ENCODE measurements at places on chromosomes 7 and 10. TPM values are rescaled to one million over a fixed set of nuclear protein-coding genes. Genes with fewer than 3 reads are reported as not detected.

The CALHM3 gene
- total RNA-seq, result not detected

The MYH16 gene
- not detected for total RNA-seq

The CYP3A4 gene
- total RNA-seq, result not detected

DNA sequence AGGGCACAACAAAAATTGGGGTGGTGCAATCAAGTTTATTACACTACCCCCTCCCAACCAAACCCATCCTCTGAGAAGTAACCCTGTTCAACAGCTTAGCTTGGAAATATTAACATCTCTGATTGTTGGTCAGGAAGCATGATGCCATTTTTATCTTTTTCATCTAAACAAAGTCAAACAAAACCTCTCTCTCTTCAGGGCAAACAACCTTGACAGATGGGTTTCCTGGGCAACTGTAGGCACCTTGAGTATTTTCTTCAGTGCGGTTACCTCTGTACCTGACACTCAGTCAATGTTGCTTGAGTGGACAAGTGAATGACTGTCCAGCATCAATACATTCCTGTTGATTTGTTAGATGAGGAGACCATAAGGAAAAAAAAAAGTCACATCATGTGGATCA, 183.6 kb downstream of the NRP1 start:
- no peak for DNase-seq

The PNLIPRP3 gene
- total RNA-seq, result 0.06 TPM

GRCh38 chr10:61990761-61991135, 89.2 kb downstream of the ARID5B start:
- DNase-seq, result no peak

GRCh38 chr7:17411922-17412321, 113.5 kb downstream of the AHR start:
- no peak for DNase-seq

- DNase-seq, result no peak
Measured at GRCh38 chr10:95416270-95416669, 125.5 kb upstream of the PDLIM1 start.

DNA sequence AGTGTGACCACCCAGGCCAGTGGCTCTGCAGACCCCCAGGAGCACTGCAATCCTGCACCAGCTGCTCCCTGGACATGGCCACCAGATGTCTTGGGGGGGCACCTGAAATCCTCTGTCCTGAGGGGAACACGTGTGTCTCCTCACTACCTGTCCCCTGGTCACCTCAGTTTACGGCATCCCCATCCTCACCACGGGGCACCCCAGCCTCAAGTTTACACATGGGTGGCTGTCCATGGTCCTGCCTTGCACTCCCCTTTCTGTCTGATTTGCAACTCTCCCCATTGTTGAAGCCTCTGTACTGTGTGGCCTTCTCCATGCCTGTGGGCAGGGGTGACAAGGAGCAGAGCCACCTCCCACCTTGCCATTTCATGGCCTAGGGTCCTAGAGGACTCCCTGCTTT, 67.2 kb downstream of the RAMP3 start:
- no peak for DNase-seq

The OGDHL gene
- total RNA-seq, result not detected

The MMP21 gene
- not detected for total RNA-seq

DNA sequence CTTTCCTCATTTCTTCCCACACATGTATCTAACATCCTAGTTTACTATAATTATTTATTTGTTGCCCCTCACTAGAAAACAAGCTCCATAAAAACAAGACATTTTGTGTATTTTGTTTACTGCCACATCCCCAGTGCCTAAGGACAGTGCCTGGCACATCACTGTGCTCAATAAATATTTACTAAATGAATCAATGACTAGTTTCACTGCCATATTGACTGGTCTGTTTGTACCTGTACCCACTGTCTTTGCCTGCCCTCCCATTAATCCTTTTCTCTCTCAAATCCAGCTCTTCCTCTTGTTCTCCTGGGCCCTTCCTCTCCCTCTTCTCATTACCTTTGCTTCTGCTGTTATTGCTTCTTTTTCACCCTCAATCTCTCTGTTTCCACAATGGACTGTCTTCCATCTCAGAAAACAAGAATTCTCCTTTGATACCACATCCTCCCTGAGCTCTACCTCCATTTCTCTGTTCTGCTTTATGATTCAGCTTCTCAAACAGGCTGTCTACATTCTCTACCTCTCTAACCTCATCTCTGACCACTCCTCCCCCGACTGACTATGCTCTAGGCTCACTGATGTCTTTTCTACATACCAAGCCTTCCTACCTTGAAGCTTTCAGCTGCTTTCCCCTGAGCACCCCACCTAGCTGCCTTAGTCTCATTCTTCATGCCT, 8.3 kb upstream of the FAM133B start:
- DNase-seq, result no peak

The UPK3B gene
- total RNA-seq, result not detected

GRCh38 chr7:103765901-103766300, 223.6 kb downstream of the RELN start:
- DNase-seq, result no peak

- DNase-seq, result peak; percentile 97
Measured at GRCh38 chr10:62048919-62049623, 147.6 kb downstream of the ARID5B start.

The DYNC1I1 gene
- total RNA-seq, result 2.2 TPM

GRCh38 chr7:113768387-113768786, 150.4 kb downstream of the PPP1R3A start:
- peak; percentile 26 for DNase-seq

The PLCE1 gene
- 6.7 TPM for total RNA-seq

- DNase-seq, result peak; percentile 42
Measured at GRCh38 chr7:21507627-21508343, 35.1 kb upstream of the DNAH11 start.

The LLCFC1 gene
- total RNA-seq, result not detected

DNA sequence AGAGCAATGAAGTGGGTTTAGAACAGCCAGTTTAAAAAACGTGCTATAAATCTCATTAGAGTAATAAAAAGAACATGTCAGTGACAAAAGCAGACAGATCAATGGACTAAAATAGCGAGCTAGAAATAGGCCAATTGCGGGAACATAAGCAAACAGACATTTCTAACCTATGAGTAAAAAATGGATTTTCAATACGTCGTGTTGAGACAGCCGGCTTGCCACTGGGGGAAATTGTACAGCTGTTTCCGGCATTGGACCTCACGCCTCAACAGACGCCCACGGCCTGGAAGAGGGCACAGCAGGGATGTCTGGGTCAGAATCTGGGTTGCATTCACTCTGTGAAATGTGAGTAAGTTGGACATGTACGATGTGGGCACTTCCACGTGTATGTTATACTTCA, 92.9 kb downstream of the SVOPL start:
- peak; percentile 61 for DNase-seq

The ARHGAP12 gene
- total RNA-seq, result 43.5 TPM

DNA sequence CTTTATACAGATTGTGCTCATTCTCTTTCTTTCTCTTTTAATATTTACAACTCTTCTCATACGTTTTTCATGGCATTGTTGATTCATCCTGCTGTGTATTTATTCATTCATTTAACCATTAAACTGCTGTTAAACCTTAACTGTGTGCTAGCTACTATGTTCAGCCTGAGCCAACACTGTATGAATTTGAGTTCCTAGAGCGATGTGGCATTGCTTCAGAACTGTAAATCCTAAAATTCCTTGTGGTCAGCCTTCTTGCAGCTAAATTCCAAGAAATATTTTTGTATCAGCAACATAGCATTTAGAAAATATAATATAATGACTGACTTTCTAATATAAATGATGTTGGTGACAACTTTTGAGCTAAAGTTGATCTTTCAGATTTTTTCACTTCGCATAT, 184.7 kb upstream of the FZD1 start:
- DNase-seq, result peak; percentile 57

The PRSS37 gene
- total RNA-seq, result not detected

DNA sequence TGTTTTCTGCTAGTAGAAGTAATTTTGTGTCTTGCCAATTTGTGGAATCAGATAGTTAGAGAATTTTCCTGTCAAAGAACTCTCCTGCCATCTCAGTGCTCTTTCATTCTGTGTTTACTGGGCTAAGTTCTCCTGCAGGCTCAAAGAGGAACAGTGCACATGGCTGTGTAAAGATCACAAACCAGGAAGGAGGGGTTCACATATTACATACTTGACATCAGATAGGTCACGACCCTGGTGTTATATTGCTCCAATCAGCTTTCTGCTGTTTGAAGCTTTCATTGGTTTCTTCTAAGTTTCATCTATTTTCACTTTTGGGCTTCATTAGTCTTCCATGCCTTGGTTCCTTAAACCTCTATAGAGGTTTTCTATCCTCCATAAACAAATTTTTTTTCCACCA, 13.5 kb upstream of the ELMO1 start:
- no peak for DNase-seq

The PNLIPRP1 gene
- not detected for total RNA-seq

The NME8 gene
- not detected for total RNA-seq

GRCh38 chr10:71765176-71765904, 8.0 kb downstream of the VSIR start:
- no peak for DNase-seq

- DNase-seq, result peak; percentile 93
Measured at GRCh38 chr10:31101123-31101522, 69.5 kb upstream of the ZNF438 start.

GRCh38 chr7:50355817-50356178, 51.3 kb downstream of the IKZF1 start:
- DNase-seq, result no peak

The BEND7 gene
- total RNA-seq, result 5.6 TPM
